ENCODE measurements at places on chromosomes 4 and X.

GRCh38 chrX:148917441-148917840, 417.0 kb downstream of the AFF2 start:
- no peak for DNase-seq

DNA sequence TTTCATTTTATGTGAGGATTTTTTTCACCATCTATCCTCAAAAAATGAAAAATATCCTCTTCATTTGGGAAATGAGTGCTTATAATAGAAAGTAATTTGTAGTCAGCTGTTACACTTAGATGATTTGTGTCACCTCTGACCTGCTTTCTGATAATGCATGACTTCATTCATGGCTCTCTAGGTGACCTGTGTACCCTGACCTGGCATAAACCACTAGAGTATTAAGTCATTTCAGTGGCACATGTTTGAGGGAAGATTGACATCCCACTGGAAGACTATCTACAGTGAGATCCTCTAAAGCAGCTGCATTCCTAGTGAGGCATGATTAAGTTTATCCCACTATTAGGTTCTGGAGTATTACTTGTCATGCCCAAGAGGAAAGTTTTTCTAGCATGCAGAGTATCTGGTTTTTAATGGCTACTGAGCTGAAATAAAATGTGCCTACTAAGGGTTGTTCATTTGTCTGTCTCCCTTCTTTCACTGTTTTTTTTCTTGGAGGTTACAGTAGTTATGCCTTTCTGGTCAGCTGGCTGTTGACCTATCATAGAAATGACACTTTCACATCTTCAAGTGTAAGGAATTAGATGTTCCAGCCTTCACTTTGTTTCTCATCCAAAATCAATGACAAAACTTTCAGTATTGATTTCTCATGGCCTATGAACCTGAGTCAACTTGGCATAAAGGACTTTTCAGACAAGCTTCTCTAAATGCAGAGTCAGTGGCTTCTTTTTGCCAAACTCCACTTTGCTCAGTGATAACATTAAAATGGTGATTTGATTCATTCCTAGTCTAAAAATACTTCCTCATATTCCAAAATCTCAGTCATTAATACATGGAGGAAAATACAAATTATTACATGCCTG, 33.1 kb downstream of the TET2 start:
- DNase-seq = no peak

DNA sequence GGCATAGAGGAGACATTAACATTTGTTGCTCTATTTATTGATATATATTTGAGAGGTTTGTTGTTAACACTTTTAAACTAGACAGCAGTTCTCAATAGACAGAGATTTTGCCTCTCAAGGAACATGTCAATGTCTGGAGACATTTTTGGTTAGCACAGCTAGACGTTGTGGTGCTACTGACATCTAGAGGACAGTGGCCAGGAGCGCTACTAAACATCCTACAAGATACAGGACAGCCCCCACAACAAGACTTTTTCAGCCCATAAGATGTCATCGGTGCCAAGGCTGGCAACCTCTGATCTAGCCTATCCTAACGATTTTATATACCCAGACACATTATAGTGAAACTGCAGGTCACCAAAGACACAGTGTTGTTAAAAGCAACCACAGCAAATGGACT, 18.4 kb upstream of the CTSO start:
- DNase-seq = no peak

GRCh38 chrX:49842621-49843020, 13.5 kb downstream of the PAGE4 start:
- DNase-seq = no peak

DNA sequence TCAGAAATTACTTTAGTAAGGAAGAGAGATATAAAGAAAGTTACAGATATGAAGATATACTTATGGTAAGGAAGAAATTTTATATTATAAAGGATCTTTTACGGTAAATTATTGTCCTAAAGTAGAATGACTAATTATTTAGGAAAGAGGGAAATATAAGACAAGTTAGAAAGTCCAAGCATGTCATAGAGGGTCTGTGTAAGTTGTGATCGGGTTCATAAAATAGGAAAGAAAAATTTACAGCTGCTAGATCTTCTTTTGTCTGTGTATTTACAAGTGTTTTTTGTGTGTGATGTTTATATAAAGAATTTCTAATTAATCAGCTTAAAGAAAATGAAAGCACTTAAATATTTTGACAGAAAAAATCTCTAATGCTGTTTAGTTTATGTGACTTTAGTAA, 1054.9 kb upstream of the DIAPH2 start:
- DNase-seq = no peak

DNA sequence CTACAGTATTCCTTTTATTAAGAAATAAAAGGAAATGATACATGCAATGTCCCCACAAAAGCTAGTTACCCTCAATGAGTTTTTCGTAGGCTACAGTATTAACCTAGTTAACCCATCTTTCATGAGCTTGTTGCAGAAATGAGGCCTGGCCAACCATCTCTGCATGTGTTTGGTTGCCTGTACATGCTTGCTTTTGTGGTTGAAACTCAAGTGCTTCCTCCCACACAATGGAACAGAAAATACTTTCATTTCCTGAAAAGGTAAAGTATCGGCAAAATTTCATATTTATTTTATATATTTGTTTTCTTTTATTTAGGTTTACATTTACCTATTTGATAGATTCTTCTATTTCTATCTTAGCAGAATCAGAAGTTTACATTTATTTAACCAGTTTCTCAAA, 214.6 kb upstream of the FAM241A start:
- no peak for DNase-seq

- DNase-seq = no peak
Observed at GRCh38 chr4:117771647-117772337, 262.5 kb upstream of the NDST3 start.

DNA sequence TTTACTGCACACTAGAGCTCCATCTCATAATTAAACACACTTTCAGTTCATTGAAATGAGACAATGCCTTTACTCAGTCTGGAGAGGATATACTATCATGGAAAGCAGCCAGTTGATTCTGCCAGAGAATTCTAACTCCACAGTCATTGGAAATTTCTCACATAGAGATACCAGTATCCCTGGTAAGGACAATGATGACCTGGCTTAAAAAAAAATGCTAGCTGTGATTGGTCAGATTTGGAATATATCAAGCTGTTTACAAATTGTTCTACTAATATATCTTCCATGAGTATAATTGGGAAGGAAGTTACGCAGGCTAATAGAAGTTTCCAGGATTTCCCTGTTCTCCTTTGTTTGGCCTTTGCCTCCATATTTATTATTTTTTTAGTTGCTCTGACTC, 34.5 kb upstream of the TLL1 start:
- no peak for DNase-seq

- DNase-seq = no peak
Observed at GRCh38 chr4:78556665-78557064, 5.1 kb downstream of the ANXA3 start.

GRCh38 chrX:103518571-103518970, 718 bp downstream of the RAB40A start:
- DNase-seq = no peak

DNA sequence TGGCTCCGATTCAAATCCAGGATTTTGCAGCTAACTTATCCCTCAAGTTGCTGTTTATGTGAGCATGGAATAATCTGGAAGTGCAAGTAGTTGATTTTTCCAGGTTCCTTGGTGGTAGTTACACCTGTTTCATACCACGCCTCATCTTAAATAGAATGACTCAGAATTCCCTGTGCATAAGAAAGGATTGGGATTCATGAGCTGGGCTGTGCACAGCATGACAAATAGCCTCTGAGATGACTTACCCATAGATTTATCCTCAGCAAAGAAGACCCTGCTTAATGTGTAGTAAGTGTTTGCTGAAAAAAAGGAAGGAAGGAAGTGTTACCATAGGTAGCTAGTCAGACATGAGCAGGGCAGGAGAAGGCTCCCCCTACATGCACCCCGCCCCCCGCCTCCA, 777.7 kb upstream of the ADGRL3 start:
- DNase-seq = no peak

DNA sequence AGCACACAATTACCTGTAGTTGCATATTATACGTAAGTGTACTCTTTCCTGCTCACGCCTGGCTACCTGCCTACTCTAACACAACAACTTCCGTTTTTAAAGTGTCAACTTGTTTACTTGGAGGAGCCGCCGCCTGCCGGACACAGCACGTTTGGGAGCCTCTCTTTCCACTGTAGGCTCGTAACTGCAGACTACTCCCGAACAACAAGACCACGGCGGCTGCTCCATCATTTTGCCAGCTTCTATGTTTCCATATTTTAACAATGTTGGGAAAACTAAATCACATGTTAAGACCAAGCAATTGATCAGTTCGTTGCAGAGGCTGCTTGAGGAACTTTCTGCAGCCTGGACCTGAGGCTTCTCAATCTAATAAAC, 841 bp downstream of the MTNR1A start:
- no peak for DNase-seq

DNA sequence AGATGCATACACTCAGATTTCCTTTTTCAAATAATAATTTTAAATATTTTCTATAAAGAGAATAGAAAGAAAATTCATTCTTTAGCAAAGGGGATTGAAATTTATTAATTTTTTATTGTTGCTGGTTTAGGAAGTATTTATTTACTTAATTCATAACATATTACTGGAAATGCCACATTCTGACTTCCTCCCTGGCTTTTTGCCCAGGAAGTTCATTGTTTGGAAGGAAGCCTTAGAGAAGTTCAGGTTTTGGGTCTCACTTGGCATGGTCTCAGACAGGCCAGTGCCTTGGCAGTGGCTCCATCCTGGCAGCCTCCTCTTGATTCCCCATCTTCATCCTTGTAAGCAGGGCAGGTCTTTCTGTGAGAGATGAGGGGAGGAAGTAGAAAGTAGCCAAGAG, 50.5 kb downstream of the IL15 start:
- DNase-seq = no peak

- no peak for DNase-seq
Observed at GRCh38 chr4:3022112-3022511, 52.2 kb downstream of the HTT-AS start.

GRCh38 chr4:23937173-23937572, 47.3 kb upstream of the PPARGC1A start:
- DNase-seq = no peak

GRCh38 chr4:16072168-16072567, 11.7 kb downstream of the PROM1 start:
- DNase-seq = no peak

- DNase-seq = no peak
Observed at GRCh38 chrX:40437348-40437747, 143.4 kb upstream of the ATP6AP2 start.

All from vagina (tissue), 2 donors.